Posterior vena cava (tissue), 2 donors: ENCODE measurements at places on chromosomes 7 and 10.

GRCh38 chr10:97081621-97082235 is 104.0 kb downstream of the SLIT1 start:
- no peak for DNase-seq

- DNase-seq: no peak
These were observed 244.5 kb upstream of the ETV1 start for GRCh38 chr7:14233868-14234369.

DNA sequence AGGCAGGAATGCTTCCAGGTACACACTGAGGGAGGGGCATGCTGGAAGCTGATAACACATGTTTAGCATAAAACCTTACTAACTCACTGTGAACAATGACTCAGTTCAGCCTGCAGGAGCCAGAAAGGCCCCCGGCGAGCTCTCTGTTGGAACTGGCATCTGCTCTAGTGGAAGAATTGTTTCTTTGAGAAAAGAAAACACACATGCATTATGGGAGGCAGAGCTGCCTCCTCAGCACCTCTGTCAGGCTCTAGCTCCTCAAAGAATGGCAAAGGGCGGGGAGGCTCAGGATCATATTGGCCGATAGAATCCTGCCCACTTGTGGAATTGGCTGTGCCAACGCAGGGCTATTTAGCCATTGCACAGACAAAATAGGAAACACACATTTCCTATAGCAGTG is 338.3 kb downstream of the CXCL12 start:
- DNase-seq: no peak

DNA sequence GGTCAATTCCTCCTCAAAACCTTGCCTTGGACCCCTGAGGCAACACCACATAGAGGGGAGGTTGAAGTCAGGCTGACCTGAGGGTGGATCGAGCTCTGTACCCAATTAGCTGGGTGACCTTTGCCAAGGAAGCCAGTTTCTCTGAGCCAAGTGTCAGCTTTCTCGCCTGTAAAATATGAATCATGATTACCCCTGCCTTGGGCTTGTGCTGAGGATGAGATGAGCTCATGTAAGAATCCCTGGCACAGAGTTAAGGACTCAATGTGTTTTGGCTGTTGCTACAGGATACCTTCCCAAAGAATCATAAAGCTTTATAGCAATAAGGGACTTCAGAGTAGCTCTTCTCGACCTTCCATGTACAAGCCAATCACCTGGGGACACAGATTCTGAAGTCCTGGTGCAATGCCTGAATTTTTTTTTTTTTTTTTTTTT is 43.5 kb upstream of the CACUL1 start:
- peak; percentile 50 for DNase-seq

- DNase-seq: no peak
These were observed 40.0 kb downstream of the TNKS2 start for GRCh38 chr10:91838199-91838598.

- no peak for DNase-seq
These were observed 7.1 kb upstream of the SEMA3E start for GRCh38 chr7:83655951-83656556.

- no peak for DNase-seq
These were observed 74.8 kb upstream of the CXCL12 start for GRCh38 chr10:44459671-44460070.
